Lung (tissue), 17 donors: ENCODE measurements at places on chromosomes 1 and 21. TPM values are rescaled to one million over a fixed set of nuclear protein-coding genes. Genes with fewer than 3 reads are reported as not detected.

DNA sequence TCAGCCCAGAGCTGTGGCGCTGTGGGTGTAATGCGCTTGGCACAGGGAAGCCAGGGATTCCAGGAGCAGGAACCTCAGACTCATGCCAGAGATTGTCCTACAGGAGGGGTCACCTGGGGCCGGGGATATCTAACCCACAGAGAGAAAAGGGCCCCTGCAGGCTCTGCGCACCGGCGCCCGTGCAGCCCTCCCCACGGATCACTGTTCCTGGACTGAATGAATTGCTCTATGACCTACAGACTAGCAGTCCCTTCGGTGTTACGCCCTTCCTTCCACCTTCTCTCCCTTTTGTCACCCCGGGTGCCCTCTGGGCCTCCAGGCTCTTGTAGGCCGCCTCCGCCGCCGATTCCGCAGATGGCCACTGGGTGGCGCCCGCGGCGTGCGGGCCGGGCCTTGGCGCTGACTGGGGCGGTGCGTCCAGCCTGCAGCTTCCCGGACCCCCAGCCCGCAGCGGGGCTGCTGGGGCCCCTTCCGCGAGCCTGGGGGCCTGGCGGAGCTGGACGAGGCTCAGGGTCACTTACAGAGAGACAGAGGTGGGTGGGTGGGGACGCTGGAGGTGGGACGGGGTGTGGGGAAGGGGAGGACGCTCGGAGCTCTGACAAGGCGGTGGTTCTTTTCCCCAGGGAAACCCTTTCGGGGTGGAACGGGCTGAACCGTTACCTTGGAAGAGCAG lies 101.3 kb downstream of the IER5 start:
- H3K27ac ChIP-seq = no peak overlapping the region
- no peak overlapping the region for H3K4me3 ChIP-seq
- peaks cover 6% of the 10 kb centered on the region for H3K4me1 ChIP-seq
- no peaks in the 10 kb centered on the region for H3K36me3 ChIP-seq

GRCh38 chr1:16236511-16237342 lies at the start of gene CPLANE2:
Gene CPLANE2 (minus strand): TSS chr1:16237183. CDS start chr1:16236742, 441 bp downstream.
- H3K27ac ChIP-seq = peak within 1 kb of the TSS; percentile 90
- H3K4me1 ChIP-seq = no peaks in the 10 kb centered on the region
- no peaks in the 10 kb centered on the region for H3K36me3 ChIP-seq
- DNase-seq = peak; percentile 94

- no peaks in the 10 kb centered on the region for H3K27me3 ChIP-seq
- H3K27ac ChIP-seq = no peak overlapping the region
- peaks cover 4% of the 10 kb centered on the region for H3K36me3 ChIP-seq
- H3K4me3 ChIP-seq = no peak overlapping the region
- DNase-seq = peak; percentile 56
Observed at GRCh38 chr1:38029685-38030511, 16.7 kb downstream of the POU3F1 start.

GRCh38 chr1:225509376-225509707 lies 81.5 kb upstream of the LBR start:
- H3K4me3 ChIP-seq = no peak overlapping the region
- DNase-seq = no peak
- no peaks in the 10 kb centered on the region for H3K27me3 ChIP-seq
- peaks cover 12% of the 10 kb centered on the region for H3K4me1 ChIP-seq
- H3K36me3 ChIP-seq = peaks cover 31% of the 10 kb centered on the region

PRELP gene
- 2.0 TPM for total RNA-seq

CHIA gene
- 2.2 TPM for total RNA-seq

AJAP1 gene
- 0.77 TPM for total RNA-seq

FCER1A gene
- not detected for total RNA-seq
